A172 (cell line): ENCODE measurements at places on chromosomes 7 and 10.

DNA sequence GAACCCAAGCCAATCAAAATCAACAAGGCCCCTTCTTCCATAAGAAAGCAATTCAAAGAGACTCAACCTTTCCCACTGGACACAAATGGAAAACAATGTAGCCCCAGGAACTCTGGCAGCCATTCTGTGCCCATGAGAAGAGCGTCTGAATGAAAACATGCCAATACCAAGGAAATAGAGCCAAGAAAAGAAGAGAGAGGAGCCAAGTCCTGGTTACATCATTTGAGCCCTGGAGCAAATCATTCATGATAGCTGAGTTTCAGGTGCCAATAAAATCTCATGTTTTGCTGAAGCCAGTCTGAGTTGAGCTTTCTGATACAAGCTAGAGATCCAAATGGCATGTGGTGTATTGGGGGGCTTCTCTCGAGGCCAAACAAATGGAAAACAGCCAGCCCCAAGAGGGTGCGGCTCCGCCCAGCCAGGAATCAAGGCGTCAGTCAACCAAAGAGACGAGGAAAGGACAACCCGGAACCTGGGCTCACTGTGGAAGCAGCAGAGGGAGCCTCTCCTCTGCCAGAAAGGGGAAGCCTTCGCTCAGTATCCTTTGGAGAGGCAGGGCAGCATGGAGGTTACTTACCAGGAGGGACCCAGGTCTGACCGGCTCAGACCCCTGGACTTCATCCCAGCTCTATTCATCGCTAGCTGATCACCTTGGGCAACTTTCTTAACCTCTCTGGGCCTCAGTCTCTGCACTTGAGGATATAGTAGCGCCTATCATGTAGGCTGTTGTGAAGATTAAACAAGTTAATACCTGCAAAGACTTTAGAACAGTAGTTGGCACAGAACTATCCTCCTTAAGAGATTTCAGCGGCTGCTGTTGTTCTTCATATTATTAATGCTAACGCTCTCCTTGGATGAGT lies 61.8 kb downstream of the OAT start:
- no peak for DNase-seq

GRCh38 chr10:119029613-119030420 lies at the start of gene NANOS1:
Gene NANOS1, plus strand, starts transcription at chr10:119029714. Its CDS starts 88 bp downstream, at chr10:119029802.
- no peak for DNase-seq

DNA sequence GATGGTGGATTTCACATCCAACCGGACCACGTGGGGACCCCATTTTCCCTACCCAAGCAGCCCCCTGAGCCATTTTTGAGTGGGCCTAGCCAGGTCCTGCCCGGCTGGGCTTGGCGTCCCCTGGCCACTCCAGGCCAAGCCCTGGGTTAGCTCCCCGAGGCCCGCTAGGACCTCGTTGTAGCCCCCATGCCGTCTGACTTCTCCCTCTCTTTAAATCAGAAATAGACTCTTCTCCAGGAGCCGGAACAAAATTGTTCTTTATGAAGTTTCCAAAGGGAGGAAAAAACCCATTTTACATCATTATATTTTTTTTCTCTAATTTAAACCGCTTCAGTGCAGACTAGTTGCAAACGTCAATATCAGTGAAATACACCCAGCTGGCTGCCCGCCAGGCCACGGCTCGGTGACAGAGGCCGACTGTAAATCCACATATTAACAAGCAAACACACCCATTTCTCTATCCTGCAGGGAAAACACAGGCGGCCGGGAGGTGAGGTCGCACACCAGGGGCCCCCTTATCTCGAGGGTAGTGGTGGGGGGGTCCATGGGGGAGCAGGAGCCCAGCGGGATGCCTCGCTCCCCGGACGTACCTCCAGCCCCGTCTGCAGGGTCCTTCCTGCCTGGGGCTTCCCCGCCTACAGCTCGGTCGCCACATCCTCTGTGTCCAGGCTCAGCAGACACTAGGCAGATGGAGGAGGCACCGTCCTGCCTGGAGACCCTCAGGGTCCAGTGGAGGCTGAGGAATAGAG lies 72.7 kb downstream of the ELFN1 start:
- DNase-seq, result peak; percentile 57

GRCh38 chr10:31072451-31072850 lies 40.8 kb upstream of the ZNF438 start:
- no peak for DNase-seq

DNA sequence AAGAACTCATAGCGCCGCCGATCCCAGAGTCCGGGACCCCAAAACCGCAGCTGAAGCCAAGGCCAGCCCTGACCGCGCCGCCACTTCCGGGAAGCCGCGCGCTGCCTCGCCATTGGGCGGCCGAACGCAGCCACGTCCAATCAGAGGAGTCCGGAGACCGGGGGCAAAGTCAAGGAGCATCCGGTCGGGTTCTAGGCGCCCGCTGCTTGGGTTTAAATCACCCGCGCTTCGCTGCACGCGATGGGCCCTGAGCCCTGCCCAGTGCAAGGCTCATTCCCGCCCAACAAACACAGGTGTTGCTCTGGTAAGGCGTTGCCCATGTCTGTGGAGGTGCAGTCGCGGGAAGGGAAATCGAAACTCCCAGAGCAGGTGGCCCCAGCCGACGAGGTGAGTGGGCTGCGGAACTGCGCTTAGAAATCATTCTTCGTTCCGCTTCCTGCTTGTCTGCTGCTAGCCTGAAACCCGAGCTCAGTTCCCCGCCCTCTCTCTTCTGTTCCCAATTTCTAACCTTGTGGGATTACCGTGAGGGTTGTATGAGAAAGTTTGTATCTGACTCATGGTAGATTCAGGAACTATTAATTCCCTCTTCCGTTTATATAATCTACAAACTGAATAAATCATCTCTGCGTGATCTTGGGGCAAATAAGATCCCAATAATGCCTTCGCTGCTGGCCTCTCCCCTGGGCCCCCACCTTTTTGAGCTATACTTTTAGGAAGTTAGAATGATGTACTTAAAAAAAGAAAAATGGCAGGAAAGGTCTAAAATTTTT lies at the start of gene DCLRE1C:
DCLRE1C (minus strand) TSS at position 96 of the 770 bp plus-strand sequence; CDS start at position 10, 86 bp downstream.
- DNase-seq, result peak; percentile 88

GRCh38 chr10:33974976-33975478 lies 640.6 kb upstream of the NRP1 start:
- DNase-seq, result no peak

DNA sequence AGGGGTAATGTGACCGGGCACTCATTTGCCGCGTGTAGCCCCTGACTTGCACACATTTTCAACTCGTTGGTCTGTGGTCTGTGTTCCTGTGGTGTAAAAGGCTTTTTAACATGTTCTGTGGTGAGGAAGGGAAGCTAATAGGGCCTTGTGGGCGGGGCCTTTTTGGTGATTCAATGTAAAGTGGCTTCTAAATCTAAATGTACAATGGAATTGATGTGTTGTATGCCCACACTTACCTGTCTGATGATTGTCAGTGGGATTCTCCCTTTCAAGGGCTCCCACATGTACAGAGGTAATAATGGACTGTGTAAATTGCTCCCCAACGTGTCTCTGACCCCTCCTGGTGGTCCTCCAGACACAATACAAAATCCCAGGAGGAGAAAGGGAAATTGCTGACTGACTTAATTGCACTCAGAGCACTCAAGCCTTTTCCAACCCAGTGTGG lies 43.1 kb upstream of the GATAD1 start:
- DNase-seq, result no peak

- no peak for DNase-seq
These were observed at the start of gene PDLIM1 for GRCh38 chr10:95290461-95291364. Gene PDLIM1, minus strand, starts transcription at chr10:95291003. Its CDS starts 88 bp downstream, at chr10:95290915.

GRCh38 chr7:131724776-131725345 lies 168.4 kb upstream of the PODXL start:
- no peak for DNase-seq

DNA sequence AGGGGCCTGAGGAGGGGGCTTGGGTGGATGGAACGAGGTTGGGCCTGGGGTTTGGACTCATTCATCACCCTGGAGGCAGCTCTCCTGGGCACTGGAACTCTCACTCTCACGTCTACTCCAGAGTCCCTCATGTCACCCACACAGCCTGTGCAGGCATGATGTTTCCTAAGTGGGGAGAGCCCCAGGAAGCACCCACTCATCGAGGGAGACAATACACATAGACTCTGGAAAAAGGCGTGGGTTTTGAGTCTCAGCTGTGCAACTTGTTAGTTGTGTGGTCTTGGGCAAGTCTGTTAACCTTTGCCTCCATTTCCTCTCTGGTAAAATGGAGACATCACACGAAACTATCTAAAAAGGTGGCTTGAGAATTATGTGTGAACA lies 25.9 kb upstream of the RBM20 start:
- DNase-seq, result no peak

DNA sequence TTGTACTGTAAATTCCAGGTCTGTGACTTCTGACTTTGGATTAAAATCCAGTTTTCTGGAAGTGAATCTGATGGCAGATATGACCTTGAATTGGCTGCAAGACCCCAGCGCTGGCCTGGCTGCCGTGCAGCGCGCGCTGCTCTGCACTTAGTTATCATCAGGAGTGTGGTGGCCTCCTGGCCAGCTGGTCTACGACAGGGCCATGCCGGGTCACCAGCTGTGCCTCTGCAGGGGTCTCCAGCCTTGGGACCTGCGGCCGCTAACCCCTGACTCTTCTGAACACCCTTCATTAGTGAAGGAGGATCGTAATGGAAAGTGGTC lies 190.7 kb upstream of the SH2B2 start:
- no peak for DNase-seq

- no peak for DNase-seq
These were observed 52.8 kb downstream of the MMRN2 start for GRCh38 chr10:86904600-86904999.

GRCh38 chr10:48317321-48317990 lies 11.0 kb downstream of the MAPK8 start:
- no peak for DNase-seq

- no peak for DNase-seq
These were observed 165.5 kb downstream of the MAGI2 start for GRCh38 chr7:79287981-79288380.

GRCh38 chr10:124151466-124152095 lies 58.2 kb upstream of the CHST15 start:
- DNase-seq, result no peak

DNA sequence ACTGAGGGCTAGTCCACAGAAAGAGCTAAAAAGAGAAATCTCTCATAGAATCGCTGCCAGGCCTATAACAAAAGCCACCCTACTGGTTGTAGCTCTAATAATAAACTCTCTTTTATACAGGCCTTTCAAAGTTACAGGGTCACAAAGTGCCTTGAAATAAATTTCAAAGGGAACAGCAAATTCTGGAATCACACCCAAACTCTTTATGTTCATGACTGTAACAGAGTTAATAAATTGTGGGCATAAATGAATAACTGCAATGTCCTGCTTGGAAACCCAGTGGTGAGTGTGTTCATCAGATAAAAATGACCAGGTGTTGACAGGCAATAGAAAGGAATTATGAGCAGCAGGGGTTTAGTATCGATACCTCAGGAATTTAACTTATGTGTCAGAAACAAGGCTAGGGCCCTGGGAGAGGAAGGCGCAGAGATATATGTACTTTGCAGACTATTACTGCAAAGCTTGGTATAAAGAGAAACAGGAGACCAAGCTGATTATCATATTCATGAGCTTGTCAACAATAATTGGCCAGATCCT lies 9.3 kb downstream of the CDC14C start:
- DNase-seq, result no peak

GRCh38 chr10:7048061-7048460 lies 362.8 kb downstream of the SFMBT2 start:
- no peak for DNase-seq

- peak; percentile 42 for DNase-seq
These were observed 31.1 kb downstream of the PLXDC2 start for GRCh38 chr10:19847321-19847720.
